NCI-H2029 treated with DMSO at 0.1 percent for 48 hours (cell line): ENCODE measurements at places on chromosomes 2 and 18.

DNA sequence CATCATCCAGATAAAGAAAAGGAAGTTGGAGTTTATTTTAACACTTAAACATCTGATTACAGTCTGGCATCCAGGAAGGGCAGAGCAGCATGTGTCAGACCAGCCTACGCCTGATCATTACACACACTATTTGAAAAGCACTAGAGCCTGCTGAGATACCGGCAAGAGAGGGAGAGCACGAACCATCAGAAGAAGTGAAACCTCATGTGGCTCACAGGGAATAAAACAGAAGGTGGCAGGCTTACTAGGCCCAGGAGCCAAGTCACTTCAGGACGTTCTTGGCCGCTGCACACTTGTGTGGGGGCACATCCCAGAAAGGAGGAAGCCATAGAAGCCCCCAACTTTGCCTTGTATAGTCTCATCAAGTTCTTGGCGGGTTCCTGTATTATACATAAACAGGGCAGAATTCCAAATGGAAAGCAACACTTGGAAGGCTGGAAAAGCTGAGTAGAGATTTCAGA lies 105.5 kb downstream of the UGGT1 start:
- no peak for DNase-seq

DNA sequence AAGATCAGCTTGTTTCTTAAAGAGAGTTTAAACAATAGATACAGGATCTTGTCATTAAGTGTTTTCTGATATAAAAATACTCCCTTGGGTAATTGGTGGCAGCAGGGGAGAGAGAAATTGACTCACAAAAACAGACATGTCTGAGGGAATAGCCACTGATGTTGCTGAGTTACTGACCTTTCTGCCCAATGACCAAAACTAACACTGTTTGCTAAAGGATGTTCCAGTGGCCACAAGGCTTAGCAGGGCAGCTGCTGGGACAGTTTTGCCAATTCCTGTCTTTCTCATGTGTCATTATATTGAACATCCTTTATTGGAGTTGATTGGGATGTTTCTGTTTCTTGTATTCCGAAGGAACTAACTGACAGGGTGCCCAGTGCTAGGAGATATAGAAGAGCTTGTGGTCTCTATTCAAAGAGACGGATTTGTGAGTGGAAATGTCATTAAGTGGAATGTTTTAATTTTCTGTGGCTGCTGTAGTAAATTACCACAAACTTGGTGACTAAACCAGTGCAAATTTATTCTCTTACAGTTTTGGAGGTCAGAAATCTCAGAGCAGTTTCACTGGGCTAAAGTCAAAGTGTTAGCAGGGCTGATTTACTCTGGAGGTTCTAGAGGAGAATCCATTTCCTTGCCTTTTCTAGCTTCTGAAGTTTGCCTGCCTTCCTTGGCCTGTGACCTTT lies 124.8 kb upstream of the RMDN2 start:
- no peak for DNase-seq

- peak; percentile 75 for DNase-seq
Observed at GRCh38 chr2:235746257-235746934, 252.6 kb downstream of the AGAP1 start.

DNA sequence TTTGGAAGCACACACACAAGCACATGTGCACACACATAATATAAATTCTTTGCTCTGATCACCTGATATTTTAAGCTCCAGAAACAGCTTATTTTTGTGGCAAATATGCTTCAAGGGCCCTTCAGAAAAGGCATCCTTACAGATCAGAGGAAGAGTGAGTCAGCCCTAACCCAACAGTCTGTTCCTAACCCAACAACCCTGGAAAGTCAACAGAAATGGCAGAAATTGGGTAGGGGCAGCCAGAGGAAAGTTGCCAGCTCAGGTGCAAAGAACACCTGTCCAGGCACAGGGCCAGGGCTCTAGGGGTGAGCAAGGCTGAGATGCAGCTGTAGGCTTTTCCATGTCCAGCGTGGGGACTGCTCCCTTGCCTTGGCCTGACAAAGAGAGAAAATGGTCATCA lies 6.4 kb upstream of the NCKAP5 start:
- DNase-seq = peak; percentile 51

- DNase-seq = no peak
Observed at GRCh38 chr2:236195726-236196125, 27.5 kb upstream of the GBX2 start.
